RWPE1 (cell line): ENCODE measurements at places on chromosomes 5 and 9.
A peak's percentile ranks its signal among the peaks of the same experiment; 100 is the strongest.

- DNase-seq: no peak
Observed at GRCh38 chr5:6750142-6750840, 37.1 kb downstream of the TENT4A start.

GRCh38 chr5:159031513-159031912 lies 68.2 kb downstream of the EBF1 start:
- no peak for DNase-seq

DNA sequence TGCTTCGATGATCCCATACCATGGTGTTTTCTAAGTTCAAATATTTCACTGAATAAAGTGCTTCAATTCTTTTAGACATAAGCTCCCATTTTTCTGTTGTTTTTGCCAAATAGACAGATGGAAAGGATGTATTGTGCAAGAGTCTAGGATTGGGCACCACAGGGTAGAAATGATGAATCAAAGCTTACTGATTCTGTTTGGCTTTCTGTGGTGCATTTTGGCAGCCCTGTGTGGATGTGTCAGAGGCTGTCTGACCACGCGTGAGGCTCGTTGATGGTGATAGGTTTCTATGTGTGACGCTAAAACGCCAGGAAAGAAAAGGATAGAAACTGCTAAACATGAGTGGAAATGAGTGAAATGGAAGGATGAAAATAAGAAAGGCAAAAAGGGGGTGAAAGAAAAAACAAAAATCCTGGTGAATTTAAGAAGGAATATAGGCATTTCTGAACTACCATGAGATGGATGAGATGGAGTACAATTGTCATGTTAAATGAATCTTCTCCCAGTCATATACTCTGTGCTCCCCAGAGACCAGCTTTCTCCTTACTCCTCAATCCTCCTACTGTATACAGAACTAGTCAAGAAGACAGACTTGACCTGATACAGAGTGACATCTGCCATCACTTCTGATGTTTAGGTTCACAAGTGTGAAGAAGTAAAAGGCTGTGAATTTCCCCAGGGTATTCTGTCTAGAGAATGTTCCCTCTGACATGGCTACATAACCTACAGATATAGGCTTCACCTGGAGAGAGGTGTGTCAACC lies 54.4 kb downstream of the ANKH start:
- peak; percentile 81 for DNase-seq

- no peak for DNase-seq
Observed at GRCh38 chr5:39455645-39456044, 30.9 kb upstream of the DAB2 start.

DNA sequence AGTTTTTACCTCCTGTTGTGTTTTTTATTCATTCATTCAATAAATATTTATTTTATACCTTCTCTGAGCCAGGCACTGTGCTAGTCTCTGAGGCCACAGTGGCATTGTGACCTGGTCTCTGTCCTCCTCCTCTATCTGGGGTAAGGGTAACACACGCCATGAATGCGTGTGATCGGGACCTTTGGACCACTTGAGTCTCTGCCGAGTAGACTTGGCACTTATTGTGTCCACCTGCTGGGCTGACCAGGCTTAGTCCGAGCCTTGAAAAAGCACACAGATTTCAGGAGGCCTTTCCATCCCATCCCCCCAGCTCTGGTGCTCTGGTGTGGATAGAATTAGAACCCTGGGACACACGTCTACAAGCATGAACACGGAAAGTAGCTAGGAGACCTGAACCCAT lies 58.7 kb downstream of the ERGIC1 start:
- no peak for DNase-seq
